ENCODE measurements at places on chromosomes 4 and X.

GRCh38 chr4:14410516-14410915, 591.8 kb upstream of the CPEB2 start:
- no peak for DNase-seq

GRCh38 chrX:129755779-129756650, 17.2 kb downstream of the XPNPEP2 start:
- DNase-seq, result no peak

- no peak for DNase-seq
Measured at GRCh38 chr4:56197387-56197786, 189.9 kb downstream of the AASDH start.

DNA sequence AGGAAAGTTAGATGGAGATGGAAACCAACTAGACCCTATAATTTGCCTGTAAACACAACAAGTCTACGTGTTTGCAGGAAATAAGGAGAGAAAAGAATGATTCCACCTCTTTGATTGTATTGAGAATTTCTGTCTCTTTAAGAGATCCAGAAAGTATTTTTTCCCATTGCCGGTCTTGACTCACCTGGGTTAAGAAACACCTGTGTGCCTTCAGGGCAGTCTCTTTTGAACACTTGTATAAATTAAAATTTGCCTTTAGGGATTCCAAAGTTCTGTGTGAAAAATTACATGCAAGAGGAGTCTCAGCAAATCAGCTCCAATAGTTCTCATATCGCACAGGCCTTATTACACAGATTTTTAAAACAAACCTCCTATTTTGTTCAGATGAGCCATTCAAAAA, 46.0 kb upstream of the SMAD1 start:
- DNase-seq, result no peak

DNA sequence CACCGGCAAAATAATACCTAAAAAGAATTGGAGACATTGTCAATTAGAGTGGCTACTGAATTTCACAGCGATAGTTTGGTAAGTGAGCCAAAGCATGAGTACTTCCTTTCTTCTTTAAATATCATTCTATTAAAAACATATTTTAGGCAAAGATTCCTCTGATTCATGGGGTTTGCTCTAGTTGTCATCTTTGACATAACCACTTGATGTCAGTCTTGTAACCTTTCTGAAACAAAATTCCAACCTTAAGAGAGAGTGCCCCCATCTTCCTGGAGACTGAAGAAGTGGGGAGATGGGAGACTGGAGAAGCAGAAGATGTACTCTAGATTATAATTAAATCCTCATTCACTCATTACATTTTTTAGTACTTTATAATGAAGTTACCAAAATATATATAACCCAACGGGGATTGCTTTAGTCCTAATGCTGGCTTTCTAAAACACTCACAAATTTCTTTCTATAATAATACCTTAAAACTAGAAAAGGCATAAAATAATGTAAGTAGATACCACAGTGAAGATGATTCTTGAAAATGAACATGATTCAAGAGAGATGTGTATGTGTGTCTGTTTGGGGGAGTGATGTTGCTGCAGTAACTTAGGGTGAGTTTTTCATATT, 96.4 kb downstream of the EMCN start:
- no peak for DNase-seq

- DNase-seq, result no peak
Measured at GRCh38 chr4:185092535-185093197, 50.4 kb upstream of the SLC25A4 start.

DNA sequence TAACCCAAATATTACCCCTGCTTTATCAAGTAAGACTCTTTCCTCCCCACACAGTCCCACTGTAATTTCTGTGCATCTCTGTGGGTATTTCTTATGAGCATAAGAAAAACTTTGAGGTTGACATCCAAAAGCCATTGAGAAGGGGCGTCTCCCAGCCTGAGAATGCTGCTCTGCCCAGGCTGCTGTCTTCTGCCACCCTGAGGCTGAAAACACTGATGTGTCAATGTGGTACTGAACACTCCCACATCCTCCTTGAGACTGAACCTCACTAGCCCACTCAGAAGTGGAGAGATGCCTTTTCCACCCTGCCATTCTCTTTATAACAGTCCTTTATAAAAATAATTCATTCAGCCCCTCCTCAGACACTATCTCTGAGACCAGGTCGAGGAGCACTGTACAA, 120.8 kb downstream of the SMIM20 start:
- peak; percentile 42 for DNase-seq

DNA sequence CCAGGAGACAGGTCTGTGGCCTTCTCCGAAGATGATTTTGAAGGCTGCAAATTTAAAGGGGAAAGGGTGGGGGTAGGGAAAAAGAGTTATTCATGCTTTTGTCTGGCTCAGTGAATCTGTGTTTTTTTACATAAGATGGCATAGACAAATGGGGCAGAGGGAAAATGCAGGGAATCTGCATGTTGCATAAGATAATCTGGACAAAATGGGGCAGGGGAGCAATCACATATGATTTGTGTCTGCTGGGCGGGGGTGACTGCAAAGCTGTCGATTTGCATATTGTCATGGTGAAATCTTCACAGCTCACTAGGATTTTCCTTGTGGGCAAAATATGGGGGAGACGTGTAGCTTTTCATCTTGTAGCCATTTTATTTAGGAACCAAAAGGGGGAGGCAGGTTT, 29.4 kb upstream of the GYG2 start:
- no peak for DNase-seq

DNA sequence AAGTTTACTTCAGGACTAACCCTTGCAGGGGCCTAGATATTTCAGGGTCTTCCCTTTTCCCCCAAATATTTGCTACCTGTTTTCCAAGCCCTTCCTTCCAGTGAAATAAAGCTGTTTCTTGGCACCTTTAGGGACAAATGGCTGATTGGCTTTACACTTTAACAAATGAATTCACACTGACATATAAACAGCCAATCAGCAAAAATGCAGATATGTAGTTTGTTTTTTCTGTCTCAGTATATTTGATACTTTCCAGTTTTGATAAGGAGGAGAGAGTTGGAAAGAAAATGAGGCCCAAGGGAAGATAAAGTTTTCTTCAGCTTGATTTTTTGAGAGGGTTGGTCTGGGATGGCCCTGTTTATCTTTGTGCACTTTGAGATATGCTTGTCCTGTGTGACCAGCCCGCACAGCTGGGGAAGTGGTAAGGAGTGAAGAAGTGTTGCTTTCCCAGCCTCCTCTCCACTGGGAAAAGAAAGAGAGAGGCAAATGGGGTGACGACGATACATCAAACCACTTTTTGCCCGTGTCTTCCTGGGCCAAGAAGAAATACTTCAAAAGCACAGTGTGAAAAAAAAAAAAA, 67.5 kb downstream of the MGST2 start:
- DNase-seq, result no peak

Measured in activated CD4-positive, alpha-beta T cell treated with anti-CD3 and anti-CD28 coated beads, Interleukin-2, Interleukin-6, amounts not matched to agents 100 ng/mL and 50 ng/mL, durations not matched to agents 16 hours and 8 hours (primary cell).